Stimulated activated CD8-positive, alpha-beta memory T cell treated with anti-CD3 and anti-CD28 coated beads, Interleukin-7, amount 100 ng/mL, for 1 hour (primary cell): ENCODE measurements at places on chromosomes 7 and 10.

DNA sequence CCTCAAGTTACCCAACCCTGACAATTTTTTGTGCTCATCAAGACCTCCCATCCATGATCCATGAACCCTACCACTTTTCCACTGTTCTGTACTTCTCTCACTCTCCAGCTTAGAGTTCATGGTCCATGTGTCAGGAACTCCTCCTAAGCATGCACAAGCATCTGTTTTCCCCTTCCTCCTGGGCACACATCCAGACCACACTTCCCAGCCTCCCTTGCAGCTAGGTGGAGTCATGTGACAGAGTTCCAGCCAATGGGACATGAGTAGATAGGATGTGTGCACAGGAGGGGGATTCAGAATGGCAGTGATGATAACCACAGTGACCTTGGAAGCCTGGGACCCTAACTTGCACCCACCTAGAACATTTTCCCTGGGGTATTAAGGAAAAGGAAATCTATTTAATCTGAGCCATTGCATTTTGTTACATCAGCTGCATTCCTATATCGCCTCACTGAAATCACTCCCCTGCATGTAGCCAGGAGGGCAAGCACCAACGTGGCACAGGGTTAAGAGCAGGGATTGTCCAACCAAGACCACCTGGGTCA lies 9.6 kb upstream of the FRMPD2 start:
- DNase-seq, result no peak

DNA sequence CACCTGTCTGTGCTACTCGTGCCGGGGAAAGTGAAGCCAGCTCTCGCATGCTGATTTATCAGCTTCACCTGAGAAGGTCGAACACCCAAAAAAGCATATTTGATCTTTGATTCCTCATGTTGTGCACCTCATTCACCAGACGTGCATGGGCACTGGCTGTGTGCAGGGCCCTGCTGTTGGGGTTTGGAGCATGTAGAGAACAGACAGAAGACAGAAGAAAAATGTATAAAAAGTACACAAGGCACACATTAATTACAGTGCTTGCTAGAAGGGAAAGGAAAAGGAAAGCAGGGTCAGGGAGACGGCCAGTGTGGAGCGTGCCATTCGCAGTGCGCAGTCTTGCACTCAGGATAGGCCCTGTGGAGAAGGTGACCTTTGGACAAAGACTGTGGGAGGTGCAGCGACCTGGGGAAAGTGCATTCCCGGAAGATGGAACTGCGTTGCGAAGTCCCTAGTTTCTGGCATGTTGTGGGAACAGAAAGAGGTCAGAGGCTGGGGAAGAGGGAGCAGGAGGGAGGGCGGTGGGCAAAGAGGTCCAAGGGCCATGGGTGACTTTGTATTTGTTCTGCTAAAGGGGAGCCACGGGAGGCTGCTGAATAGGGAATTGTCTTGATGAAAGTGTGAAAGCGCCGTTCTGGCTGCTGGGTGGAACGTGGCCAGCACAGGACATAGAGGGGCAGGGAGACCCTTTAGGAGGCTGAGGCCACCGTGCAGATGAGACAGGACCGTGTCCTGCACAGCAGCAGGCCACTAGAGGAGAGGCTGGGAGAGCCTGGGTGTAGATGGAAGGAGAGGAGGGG lies 232.8 kb downstream of the GLRX3 start:
- DNase-seq, result no peak

GRCh38 chr7:129468547-129468946 lies 33.8 kb upstream of the SMKR1 start:
- DNase-seq, result no peak

DNA sequence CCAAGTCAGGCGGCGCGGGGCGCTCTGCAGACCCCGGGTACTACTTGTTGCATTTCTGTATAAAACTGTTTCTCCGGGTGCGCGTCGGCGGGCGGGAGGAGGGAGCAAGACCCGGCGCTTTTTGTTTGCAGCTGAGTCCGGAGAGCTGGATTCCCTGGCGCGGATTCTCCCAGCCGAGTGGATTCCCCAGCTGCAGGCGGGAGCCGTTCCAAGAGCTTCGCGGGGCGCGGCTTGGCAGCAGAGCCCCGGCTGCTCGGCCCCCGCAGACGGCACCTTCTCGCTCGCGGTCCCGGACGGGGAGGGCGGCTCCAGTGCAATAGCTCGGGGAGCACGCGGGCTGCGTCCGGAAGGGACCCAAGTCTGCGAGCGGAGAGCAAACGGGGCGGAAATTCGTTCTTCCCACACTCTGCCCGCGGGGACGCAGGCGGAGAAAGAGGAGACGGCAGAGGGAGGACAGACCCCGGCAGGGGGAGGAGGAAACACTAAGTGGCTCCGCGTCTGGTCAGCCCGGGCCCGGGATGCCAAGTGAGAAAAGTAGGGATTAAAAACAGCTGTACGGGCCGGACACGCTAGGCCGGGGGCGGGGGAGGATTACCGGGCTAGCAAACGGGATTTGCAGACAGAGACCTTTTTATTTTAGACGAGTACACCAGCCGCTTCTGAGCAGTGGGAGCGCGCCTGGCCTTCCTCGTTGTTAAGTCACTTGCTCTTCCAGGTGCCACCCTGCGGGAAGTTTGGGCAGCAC lies at the start of gene TRIL:
Gene TRIL (minus strand): TSS at position 96 of the 745 bp plus-strand sequence. CDS start 284 bp downstream, outside the sequence.
- no peak for DNase-seq

- DNase-seq, result no peak
These were observed 474.8 kb upstream of the PFKP start for GRCh38 chr10:2592360-2593160.

DNA sequence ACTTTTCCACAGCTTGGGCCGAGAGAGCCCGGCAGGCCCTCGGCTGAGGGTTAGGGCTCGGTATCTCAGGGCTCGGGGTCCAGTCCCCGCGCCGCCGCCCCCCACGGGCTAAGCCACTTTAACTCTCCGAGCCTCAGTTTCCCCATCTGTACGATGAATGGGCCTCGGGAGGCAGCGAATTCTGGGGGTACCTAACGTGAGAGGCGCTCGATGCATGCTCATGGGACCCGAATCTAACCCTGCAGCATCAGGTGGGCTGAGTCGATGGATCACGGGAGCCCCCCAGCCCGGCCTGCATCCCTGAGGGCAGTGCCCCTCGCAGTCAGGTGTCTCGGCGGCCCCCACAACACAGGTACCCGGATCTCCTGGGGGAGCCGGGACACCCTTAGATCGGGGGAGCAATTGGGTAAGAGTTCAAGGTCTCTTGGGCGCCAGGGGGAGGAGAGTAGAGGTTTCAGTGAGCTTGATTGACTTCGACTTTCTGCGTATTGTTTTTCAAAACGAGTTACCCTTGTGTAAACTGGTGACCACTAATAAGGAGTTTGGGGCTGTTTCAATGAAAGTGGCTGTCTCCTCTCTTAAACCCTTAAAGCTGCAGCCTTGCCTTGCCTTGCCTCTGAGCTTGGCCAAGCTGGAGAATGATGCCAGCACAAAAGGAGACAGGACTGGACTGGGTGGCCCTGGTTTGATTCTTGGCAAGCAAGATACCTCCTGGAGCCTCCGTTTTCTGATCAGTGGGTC lies 631 bp downstream of the POR start:
- DNase-seq, result no peak

- DNase-seq, result no peak
These were observed 58.0 kb downstream of the CREM start for GRCh38 chr10:35184527-35185171.
